Peyer's patch (tissue), 4 donors: ENCODE measurements at places on chromosomes 3 and 15.

DNA sequence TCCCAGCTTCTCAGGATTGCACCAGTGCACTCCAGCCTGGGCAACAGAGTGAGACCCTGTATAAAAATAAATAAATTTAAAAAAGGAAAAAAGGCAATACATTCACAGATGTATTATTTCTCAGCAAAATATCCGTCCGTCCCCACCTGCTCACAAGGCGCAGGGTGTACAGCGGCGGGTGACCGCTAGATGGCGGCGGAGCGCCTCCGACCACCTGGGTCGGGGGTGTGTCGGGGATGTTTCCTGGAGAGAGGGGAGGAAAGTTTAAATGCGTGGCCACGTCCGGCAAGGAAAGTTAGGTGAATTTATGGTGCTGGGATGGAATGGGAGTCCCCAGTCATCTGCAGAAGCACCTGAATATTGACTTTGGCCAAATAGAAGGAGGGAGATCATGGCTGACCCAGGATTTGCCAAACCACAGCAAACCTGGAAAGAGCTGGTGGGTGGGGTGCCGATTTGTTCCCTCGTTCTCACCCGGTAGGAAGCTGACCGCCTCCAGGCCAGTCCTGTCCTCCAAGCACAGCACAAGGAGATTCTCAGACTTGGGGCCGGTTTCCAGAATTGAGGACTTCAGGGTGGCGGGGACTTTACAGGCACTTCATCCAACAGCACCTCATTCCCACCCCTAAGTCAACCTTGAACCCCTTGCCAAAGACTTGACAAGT lies 88.3 kb downstream of the TMEM266 start:
- no peaks in the 10 kb centered on the region for H3K27me3 ChIP-seq
- no peak overlapping the region for H3K27ac ChIP-seq
- peak; percentile 59 for DNase-seq
- H3K4me3 ChIP-seq, result no peak overlapping the region

DNA sequence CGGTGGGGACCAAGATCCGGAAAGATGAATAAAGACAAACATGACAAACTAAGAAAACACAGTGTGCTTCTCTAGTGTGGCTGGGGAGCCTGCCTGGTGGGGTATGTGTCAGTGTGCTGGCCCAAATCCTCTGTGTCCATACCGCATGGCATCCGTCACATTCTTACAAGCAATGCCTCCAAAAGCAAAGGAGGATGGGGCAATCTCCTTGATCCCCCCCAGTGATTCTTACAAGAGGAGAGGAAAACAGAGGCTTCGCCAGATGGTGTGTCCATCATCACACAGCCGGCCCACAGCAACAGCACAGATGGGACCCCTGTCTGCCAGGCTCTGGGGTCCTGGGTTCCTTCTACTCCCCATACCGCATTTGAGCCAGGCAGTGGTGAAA lies 558 bp upstream of the IL17RC start:
- H3K36me3 ChIP-seq, result peaks cover 14% of the 10 kb centered on the region
- H3K27ac ChIP-seq, result peak overlapping the region; percentile 76
- no peaks in the 10 kb centered on the region for H3K27me3 ChIP-seq
- no peak for DNase-seq

GRCh38 chr15:78170848-78171773 lies 21.9 kb downstream of the IDH3A start:
- peaks cover 68% of the 10 kb centered on the region for H3K36me3 ChIP-seq
- no peaks in the 10 kb centered on the region for H3K27me3 ChIP-seq
- H3K27ac ChIP-seq, result peak overlapping the region; percentile 50
- DNase-seq, result no peak
- H3K4me1 ChIP-seq, result peaks cover 19% of the 10 kb centered on the region

DNA sequence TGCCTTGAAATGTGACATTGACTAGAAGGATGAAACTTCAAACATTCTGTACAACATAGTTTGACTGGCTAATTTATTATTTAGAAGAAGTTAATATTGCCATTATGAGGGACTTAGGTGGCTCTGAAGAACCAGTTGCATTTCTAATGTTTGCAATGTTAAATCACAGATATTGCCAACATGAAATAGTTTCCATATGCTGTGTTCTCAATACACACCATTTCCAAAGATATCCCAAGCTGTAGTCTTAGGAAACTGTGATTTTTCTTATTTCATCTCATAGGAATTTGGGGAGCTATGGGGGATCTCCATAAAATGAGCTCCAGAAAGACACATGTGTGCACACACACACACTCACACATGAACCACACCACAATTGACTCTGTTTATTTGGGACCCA lies 36.3 kb downstream of the ALG1L2 start:
- DNase-seq, result no peak
- no peak overlapping the region for H3K4me3 ChIP-seq
- H3K27me3 ChIP-seq, result no peaks in the 10 kb centered on the region
- H3K4me1 ChIP-seq, result no peaks in the 10 kb centered on the region
- H3K36me3 ChIP-seq, result no peaks in the 10 kb centered on the region

DNA sequence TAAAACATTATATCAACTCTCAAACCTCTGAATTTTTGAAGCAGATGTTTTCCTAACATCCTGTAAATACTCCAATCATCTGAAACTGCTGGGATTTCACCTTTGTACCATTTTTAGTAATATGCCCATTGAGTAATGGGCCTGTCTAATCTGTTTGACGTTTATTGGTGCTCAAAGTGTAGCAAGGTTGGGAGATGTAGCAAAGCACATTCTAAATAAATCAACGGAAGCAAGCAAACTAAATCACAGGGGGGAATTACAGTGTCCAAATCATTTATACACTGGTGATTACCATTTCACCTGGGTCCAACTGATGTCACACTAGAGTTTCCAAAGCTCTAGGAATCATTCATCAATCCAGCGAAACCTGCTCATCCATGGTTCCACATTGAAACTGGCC lies 518.7 kb upstream of the TBL1XR1 start:
- no peaks in the 10 kb centered on the region for H3K27me3 ChIP-seq
- no peak for DNase-seq
- H3K36me3 ChIP-seq, result no peaks in the 10 kb centered on the region
- no peak overlapping the region for H3K27ac ChIP-seq
- no peak overlapping the region for H3K4me3 ChIP-seq

- DNase-seq, result no peak
- peaks cover 5% of the 10 kb centered on the region for H3K4me1 ChIP-seq
- no peaks in the 10 kb centered on the region for H3K36me3 ChIP-seq
- no peaks in the 10 kb centered on the region for H3K27me3 ChIP-seq
These were observed 1.9 kb upstream of the BLOC1S6 start for GRCh38 chr15:45585069-45585791.
